Left kidney (tissue), 8 donors: ENCODE measurements at places on chromosomes 1 and 21. TPM values are rescaled to one million over a fixed set of nuclear protein-coding genes. Genes with fewer than 3 reads are reported as not detected.
A peak's percentile ranks its signal among the peaks of the same experiment; 100 is the strongest.

Gene TNN
- 2.4 TPM for polyA plus RNA-seq

DNA sequence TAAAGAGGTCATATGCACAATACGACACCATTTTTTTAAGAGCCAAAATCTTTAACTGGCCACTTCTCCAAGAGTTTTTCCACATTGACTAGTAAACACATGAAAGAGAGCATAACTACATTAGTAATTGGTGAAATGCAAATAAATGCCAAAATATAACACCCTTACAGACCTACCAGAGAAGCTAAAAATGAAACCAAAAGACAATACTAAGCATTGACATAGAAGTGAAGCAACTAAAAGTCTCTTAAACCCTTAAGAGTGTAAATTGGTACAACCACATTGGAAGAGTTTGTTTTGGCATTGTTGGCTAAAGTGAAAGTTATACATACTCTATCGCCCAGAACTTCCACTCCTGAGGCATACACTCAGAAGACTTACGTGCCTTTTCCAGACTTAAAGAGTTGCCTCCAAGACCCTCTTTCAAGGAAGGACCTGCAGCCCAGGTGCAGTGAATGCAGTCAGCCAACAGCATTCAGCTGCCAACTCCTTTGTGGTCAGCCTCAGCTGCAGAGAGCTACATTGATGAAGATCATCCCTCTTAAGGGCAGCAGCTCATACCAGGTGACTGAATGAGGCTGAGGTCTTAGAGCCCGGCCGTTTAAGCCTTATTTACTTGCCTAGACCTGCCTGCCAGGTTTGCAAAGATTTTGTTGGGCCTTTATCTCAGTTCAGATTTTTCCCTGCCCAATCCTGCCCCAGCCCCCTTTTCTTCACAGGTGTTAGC, 839.1 kb upstream of the ADGRL2 start:
- DNase-seq = no peak

Gene SOX13
- polyA plus RNA-seq = 49.9 TPM

DNA sequence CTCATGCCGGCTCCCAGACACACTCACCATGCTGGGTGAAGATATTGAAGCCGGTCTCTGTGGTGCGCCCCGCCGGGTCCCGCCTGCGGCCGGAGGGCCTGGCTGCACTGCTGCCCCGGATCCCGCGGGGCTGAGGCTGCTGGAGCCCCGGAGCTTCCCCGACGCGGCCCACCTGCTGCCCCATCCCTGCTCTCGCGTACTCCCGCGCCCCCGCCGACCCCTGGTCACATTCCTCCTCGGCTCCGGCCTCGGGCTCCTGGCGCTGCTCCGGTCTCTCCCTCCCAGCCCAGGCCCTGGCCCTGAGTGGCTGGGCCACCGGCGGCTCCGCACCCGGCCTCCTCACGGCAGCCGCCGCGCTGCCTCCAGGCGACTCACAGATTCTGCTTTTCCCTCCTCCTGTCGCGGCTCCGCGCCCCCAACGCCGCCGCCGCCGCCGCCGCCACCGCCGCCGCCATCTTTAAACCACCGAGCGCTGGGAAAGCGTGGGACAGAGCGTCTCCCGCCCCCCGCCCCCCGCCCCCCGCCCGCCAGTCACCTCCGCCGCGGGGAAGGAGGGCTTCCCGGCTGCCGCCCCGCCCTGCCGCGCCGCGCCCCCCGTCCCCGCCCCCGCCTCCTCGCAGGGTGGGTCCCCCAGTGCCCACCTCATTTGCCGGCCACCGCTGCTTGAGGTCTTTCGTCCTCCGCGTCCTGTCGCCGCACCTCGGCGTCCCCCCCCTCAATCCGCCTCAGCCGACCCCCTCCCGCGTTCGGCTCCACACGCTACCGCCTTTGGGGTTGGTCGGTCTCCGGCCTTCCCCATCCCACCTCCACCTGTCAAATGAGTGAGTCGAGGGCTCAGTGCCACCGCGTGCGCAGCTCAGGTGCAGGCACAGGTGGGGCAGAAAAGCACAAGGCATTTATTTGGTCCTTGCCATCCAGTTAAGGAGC, at the start of gene ABL2:
Gene ABL2, minus strand, starts transcription at position 464 of the 927 bp plus-strand sequence. Its CDS starts 280 bp downstream, at position 184.
- DNase-seq = peak; percentile 59

Gene FAAH
- polyA plus RNA-seq = 21.4 TPM

DNA sequence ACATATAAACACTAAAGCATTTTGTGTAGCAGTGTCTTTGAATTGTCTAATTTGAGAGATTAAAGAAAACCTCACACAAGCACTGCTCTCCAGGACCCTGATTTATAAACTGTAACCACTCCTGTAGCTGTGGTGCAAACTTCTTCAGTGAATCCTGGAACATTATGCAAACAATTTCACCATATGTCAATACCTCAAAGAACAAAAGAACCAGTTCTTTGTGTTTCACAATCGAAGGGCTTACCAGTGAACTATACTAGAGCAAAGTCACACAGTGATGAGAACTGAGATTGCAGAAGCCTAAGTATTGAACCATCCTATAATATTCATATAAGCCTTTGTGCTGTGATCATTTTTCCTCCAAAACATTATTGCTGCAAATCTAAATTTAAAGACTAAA, 21.5 kb downstream of the DPH5 start:
- DNase-seq = no peak

Gene TINAGL1
- polyA plus RNA-seq = 31.0 TPM

GRCh38 chr1:26327956-26328362, 10.2 kb downstream of the CD52 start:
- no peak for DNase-seq

Gene PRR9
- not detected for polyA plus RNA-seq
